CD4-positive, alpha-beta T cell treated with Interferon alpha-2 for 1 hour (primary cell): ENCODE measurements at places on chromosomes 1 and 21.

DNA sequence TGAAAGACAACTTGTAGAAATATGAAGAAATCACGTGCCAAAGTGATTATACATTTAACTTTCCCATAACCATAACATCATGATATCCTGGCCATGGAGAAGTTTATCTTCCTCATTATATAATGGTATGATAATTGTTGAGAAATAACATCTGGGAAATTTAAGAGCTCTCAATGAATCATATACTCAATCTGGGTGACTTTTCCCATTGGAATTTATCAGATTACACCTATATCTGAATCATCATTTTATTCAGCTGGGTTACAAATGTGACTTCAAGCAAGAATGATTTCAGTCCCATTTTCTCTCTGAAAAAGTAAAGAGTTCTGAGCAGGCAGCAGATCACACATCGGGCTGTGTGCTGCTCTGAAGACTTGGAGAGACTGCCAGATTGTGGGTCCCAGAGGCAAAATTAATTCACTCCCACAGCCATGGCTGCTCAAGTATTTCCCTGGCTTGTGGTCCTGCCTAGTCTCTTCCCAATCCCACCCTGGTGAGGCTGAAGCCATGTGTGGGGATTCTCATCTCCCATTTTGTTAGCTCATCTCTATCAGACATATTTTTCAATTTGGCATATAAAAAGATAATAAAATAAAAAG lies 278.0 kb downstream of the MRPL39 start:
- DNase-seq: no peak

GRCh38 chr1:219188331-219188803 lies 14.7 kb downstream of the LYPLAL1 start:
- DNase-seq: no peak

GRCh38 chr21:35988416-35989137 lies 71.7 kb downstream of the SETD4 start:
- DNase-seq: no peak

DNA sequence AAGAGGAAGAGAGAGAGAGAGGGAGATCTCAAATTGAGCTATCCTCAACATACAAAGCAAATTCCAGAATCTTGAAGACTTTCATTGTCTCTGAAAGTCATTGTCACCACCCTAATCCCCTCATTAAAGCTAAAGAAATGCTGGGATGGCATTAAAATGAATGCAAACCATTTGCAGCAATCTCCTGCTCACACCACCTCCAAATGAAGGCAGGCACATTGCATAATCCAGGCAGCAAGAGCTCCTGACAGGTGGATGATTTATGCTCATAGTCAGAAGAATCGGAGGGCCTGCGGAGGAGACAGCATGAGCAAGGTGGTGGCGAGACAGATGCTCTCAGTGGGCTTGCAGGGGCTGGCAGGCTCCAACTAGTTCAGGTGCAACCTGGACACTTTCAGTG lies 90.2 kb downstream of the ESRRG start:
- DNase-seq: no peak

DNA sequence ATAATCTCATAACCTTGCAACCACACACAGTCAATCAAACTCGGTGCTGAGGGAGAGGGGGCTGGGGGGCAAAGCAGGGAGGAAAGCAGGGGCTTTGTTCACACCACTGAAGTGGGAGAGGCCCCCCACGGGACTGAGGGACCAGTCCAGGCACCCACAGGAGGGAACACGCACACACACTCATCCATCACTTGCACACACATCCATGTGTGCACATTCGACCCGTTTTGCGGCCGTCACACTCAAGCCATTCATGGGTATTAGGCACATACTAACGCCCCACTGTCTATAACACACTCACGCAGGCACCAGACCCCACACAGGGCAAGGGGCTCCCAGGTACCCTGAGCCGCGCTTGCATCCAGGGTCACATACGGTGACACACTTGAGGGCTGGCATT lies 14.0 kb downstream of the EFNA3 start:
- DNase-seq: no peak

GRCh38 chr1:16385659-16386453 lies 18.8 kb downstream of the SZRD1 start:
- no peak for DNase-seq

DNA sequence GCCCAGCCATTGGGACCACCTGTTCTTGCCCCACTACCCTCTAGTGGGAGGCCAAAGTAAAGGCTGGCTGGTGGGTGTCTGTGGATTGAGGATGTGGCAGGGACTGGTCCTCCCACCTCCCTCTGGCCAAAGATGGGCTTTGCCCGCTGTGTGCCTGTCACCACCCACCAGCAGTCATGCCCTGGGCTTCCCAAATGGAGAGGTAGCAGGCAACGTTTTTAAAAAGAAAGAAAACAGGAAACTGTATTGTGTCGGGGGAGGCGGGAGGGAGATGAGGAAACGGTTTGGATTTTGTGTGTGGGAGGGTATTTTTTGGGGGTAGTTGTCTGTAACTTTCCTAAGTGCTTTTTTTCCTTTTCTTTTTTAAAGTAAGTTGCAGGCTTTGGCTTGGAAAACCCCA lies 30.1 kb downstream of the SZRD1 start:
- no peak for DNase-seq

DNA sequence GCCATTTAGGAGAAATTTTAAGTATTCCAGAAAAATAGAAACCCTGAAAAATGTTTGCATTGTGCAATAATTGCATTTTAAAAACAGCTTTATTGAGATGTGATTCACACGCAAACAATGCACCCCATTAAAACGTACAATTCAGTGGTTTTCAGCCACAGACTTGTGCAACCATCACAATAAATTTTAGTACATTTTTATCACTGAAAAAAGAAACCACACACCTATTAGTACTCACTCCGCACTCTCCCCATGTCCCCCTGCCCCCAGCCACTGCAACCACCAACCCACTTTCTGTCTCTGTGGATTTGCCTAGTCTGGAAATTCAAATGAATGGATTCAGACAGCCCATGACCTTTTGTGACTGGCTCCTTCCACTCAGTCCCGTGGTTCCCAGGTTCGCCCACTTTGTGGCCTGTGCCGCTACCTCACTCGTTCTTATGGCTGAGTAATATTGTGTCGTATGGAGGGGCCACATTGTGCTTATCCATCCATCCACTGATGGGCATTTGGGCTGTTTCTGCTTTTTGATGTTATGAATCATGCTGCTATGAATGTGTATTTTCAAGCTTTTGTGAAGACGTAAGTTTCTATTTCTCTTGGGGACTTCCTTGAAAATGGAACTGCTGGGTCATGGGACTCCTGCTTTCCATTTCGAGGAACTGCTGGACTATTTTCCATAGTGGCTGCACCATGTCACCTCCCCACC lies 147.7 kb upstream of the ARHGEF16 start:
- DNase-seq: no peak

GRCh38 chr1:37484325-37485051 lies 10.1 kb downstream of the ZC3H12A start:
- no peak for DNase-seq

DNA sequence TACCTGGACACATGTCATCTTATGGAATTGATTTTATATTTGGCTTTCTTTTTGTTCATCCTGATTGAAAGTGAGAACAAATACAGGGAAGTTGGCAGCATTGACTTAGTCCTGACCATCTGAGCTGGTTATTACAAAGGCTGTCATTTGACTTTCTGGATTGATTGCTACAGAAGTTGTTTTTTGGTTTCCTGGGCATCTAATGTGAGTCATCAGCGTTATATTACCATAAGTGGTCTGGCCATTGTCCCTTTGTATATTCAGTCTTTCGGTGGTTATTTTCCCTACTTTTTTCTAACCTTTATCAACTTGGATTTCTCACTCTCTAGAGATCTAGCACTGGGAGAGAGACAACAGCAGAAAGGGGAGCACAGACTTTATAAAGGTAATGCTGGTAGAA lies 1646.5 kb downstream of the MRPL39 start:
- no peak for DNase-seq

DNA sequence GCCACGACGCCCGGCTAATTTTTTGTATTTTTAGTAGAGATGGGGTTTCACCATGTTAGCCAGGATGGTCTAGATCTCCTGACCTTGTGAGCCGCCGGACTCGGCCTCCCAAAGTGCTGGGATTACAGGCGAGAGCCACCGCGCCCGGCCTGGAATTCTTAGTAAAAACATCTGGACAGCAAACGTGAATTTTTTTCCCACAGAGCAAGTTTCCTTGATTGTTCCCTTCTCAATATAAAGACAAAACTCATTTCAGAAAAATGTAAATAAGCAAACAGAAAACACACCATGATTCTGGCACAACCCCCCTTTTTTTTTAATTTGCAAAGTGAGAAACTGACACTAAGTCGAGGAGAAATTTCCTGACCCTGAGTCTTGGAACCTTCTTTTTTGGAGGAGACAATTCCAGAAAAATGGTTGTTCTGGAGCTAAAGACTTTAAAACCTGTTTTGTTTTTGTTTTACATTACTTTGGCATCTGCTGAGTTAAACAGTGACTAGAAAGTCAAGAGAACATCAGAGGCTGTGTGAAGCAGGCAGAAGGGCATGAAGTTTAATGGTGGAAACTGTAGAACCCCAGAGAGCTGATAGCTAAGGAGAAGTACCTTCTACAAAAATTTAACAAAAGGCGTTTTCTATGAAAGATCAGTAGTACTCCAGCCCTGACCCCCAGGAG lies 10.3 kb upstream of the HMGCS2 start:
- no peak for DNase-seq

GRCh38 chr1:115258302-115258866 lies 79.7 kb downstream of the NGF start:
- DNase-seq: no peak
